ENCODE measurements at places on chromosomes 6 and 20.

GRCh38 chr6:138485005-138485545 is 14.2 kb downstream of the NHSL1 start:
- peak; percentile 44 for DNase-seq

GRCh38 chr6:166257911-166258318 is 50.3 kb downstream of the PRR18 start:
- no peak for DNase-seq

GRCh38 chr6:125732398-125732797 is 17.0 kb upstream of the HEY2 start:
- no peak for DNase-seq

- DNase-seq, result no peak
Observed at GRCh38 chr6:28530777-28531176, 5.1 kb downstream of the GPX5 start.

DNA sequence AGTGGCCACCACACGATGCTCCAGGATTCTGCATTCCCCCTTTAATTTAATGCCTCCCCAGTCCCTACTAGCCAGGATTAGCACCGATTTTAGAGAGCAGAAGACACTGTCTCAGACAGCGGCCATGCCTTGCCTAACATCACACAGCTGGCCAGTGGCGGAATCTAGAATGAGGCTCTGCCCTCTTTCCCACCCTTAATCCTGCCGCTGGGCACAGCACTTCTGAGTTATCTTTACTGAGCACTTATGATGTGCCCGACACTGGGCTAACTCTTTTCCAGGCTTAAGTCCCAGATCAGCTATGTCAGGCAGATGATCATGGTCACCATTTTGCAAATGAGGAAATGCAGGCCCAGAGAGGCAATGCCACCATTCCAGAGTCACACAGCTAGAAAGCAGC is 5.6 kb upstream of the BPIFA2 start:
- DNase-seq, result no peak

- no peak for DNase-seq
Observed at GRCh38 chr6:100266494-100267401, 198.0 kb downstream of the SIM1 start.

- no peak for DNase-seq
Observed at GRCh38 chr6:42226645-42227143, 9.0 kb upstream of the MRPS10 start.

GRCh38 chr6:107120404-107120803 is 5.1 kb upstream of the BEND3 start:
- DNase-seq, result no peak

- no peak for DNase-seq
Observed at GRCh38 chr6:80667006-80667405, 560.5 kb downstream of the BCKDHB start.

DNA sequence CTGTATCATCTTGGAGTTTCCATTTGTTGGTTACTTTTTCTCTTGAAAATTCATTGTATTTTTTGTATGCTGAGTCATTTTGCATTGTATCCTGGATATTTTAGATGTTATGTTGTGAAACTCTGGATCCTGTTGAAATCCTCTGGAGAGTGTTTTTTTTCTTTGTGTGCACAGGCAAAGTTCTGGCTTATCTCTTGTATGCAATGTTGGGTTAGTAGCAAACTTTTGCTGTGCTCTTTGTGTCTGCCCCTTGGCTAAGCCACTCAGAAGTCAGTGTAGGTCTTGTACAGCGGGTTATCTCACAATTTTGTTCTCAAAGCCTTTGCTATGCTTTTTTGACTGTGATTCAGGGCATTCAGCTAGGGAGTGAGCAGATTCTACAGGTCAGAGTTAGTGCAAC is 29.1 kb upstream of the LMBRD1 start:
- no peak for DNase-seq

GRCh38 chr6:136716917-136717715 is 75.2 kb downstream of the MAP3K5 start:
- DNase-seq, result no peak

DNA sequence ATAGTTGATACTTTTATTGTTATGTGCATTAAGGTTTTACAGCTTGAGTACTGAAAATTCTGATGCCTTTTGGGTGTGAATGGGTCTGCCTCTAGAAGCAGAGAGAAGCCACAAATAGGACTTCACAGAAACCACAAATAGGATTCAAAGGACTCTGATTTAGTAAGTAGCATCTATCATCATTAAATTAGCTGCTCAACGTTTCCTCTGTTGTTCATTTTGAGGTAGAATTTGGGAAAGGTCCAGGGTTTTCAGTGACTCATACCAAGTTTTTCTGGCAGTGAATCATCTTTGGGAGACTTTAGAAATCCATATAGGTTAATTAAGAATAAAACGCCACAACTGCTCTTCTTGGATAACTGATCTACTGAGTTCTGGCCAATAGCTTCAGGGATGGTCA is 105.1 kb downstream of the PHF3 start:
- DNase-seq, result no peak

DNA sequence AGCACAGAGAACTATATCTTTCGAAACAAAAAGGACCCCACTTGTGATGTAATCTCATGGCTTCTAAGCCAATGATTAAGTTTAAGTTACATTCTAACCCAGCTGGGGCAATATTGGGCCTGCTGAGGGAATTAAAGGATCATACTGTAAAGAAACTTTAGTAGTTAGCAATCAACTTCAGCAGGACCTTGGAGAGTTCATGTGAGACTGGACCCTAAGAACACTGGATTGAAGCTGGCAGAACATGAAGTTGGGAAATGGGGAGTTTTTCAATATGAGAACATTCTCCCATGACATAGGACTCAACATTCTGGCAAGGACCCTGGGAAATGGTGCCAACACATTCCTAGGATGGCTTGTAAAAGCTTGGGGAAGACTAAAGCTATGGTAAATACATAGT is 516.2 kb downstream of the PKHD1 start:
- DNase-seq, result no peak

DNA sequence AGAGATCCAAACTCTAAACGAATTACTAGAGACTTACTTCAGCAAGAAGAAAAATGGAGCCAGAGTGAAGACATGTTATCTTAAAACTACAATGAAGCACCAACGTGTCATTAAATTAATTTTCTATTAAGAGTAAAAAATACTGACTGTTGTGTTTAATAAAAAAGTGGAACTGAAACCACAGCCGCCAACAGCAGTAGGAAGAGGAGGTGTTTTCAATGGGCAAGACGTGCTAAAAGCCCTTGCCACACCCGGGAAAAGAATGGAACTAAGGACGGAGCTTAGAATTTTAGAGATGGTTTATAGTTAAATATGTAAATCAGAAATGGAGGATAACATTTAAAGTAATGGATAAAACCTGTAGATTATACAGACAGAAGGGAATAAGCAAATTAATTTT is 608.7 kb downstream of the TFAP2A start:
- no peak for DNase-seq

GRCh38 chr6:35823601-35824000 is 18.4 kb downstream of the LHFPL5 start:
- no peak for DNase-seq

- peak; percentile 24 for DNase-seq
Observed at GRCh38 chr6:71419217-71420094, 130.8 kb downstream of the OGFRL1 start.

- no peak for DNase-seq
Observed at GRCh38 chr6:108434222-108434621, 126.5 kb upstream of the FOXO3 start.

- no peak for DNase-seq
Observed at GRCh38 chr20:19765913-19766312, 7.9 kb downstream of the RIN2 start.

DNA sequence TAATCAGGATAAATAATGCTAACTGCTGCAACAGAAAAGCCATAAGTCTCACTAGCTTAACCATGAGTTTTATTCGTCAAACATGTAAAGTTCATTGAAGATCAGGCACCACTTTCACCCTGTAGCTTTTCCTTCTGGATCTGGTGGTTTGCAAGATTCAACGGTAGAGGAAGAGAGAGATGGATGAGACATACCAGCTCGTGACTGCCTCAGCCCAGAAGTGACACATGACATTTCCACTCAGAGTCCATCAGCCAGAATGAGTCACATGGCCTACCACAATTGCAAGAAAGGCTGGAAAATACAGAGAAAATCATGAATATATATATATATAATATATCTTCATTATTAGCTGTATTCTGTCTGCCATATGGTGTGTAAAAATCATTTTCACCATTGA is 29.0 kb downstream of the SPTLC3 start:
- DNase-seq, result no peak

GRCh38 chr20:14948416-14948815 is 611.0 kb upstream of the FLRT3 start:
- no peak for DNase-seq

DNA sequence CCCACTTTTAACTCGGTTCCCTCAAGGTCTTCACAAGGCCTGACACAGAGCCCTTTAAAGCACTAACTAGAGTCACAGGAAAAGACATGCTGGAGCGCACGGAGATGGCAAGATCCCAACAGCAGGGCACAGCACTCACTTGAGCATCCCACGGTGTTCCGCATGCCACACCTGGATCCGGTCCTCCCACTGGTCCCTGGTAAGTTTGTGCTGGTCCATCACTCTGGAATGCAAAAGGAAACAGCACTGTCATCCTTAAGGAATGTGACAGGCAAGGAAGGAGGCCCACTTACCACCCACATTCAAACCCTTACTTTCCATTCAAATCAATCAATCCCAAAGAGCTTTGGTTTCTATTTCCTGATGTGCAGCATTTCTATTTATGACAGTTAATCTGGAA is 34.7 kb downstream of the EZR start:
- no peak for DNase-seq

DNA sequence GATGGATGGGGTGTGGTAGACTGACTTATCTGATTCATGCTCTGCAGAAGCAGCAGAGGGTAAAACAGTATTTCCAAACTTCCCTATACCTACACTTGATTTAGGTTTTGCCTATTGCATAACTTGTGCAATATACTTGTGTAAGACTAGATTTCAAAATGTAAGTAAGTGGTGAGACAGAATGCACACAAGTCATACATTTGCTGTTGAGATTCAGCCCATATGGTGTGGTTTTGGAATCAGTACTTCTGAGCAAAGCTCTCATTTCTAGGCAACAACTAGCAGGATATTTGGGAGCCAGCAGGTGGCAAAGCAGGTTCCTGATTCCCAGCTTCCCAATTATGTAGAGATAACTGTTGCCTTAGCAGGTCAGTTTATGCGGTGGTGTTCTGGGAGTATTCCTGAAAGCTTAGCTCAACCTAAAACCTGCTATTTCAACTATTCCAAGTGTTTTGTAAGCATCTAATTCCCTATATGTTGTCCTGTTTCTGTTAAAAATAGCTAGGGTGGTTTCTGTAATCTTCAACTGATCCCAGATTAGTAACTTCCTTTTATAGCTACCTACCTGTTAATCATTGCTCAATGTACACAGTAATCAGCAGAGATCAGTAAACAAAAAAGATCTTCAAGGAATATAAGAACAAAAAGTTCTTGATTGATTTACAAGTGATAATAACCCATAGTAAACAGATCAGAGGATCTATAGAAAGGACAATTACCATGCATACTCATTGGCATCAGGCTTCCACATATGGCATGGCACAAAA is 8.5 kb upstream of the FABP7 start:
- peak; percentile 28 for DNase-seq

GRCh38 chr20:63500151-63500901 is 1.4 kb upstream of the EEF1A2 start:
- DNase-seq, result no peak

GRCh38 chr6:101961357-101961756 is 567.8 kb downstream of the GRIK2 start:
- DNase-seq, result no peak

DNA sequence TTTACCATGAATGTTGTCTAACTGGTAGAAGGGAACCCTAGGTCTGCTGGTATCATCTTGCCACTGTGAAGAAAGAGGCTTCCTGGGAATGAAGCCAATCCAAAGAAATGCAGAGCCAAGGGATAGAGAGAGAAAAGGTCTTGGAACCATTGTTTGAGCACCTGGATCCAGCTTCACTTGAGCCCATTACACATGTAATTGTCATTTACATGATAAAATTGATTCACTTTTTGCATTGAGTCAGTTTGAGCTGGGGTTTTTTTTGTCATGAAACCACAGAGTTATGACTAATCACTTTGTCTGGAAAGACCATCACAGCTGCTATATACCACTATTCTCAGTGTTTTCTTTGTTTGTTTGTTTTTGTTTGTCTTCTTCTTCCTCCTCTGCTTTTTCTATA is 112.3 kb downstream of the CBLN4 start:
- DNase-seq, result no peak

GRCh38 chr6:126123226-126123625 is 136.9 kb downstream of the TRMT11 start:
- DNase-seq, result no peak

GRCh38 chr6:32952817-32953739 is at the start of gene HLA-DMA:
Gene HLA-DMA (minus strand): TSS chr6:32953097. CDS start chr6:32953036, 61 bp downstream.
- peak; percentile 5 for DNase-seq

- no peak for DNase-seq
Observed at GRCh38 chr6:75752365-75752764, 3.3 kb downstream of the MYO6 start.

GRCh38 chr6:141488488-141488887 is 644.2 kb upstream of the GJE1 start:
- DNase-seq, result no peak

DNA sequence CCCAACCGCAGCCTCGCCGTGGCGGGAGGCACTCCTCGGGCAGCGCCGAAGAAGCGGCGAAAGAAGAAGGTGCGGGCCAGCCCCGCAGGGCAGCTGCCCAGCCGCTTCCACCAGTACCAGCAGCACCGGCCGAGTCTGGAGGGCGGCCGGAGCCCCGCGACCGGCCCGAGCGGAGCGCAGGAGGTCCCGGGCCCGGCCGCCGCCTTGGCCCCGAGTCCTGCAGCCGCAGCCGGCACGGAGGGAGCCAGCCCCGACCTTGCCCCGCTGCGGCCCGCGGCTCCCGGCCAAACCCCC is 525 bp downstream of the PNRC1 start:
- DNase-seq, result no peak

GRCh38 chr6:116596815-116597214 is 19.5 kb upstream of the RSPH4A start:
- no peak for DNase-seq

GRCh38 chr20:15835811-15836210 is 737.4 kb downstream of the KIF16B start:
- no peak for DNase-seq

GRCh38 chr6:111651185-111652034 is 45.7 kb upstream of the TRAF3IP2 start:
- DNase-seq, result peak; percentile 95

DNA sequence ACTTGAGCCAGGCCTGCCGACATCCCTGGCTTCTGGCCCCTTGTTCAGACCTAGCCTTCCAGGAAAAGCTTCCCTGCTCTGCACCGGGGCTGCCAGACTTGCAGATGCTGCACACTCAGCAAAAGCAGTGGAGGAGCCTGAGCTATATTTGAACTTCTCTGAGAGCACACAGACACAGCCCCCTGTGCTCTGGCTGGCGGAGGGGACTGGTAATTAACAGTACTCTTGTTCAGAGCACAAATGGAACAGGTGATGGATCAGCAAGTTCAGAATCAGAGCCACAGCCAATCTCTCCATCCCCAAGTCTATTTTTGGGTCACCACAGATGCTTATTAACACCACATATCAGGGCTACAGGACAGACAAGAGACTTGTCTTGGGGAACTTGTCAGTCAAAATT is 27.6 kb upstream of the RIMS4 start:
- DNase-seq, result no peak
